ENCODE measurements at places on chromosomes 3 and 15. TPM values are rescaled to one million over a fixed set of nuclear protein-coding genes. Genes with fewer than 3 reads are reported as not detected.

Gene WDR73
- total RNA-seq = 28.5 TPM

Gene ZNF106
- 42.7 TPM for total RNA-seq

Gene UROC1
- not detected for total RNA-seq

Gene RTP3
- total RNA-seq = not detected

All from placental pericyte (primary cell).